SW480 (cell line): ENCODE measurements at places on chromosomes 12 and 14.

DNA sequence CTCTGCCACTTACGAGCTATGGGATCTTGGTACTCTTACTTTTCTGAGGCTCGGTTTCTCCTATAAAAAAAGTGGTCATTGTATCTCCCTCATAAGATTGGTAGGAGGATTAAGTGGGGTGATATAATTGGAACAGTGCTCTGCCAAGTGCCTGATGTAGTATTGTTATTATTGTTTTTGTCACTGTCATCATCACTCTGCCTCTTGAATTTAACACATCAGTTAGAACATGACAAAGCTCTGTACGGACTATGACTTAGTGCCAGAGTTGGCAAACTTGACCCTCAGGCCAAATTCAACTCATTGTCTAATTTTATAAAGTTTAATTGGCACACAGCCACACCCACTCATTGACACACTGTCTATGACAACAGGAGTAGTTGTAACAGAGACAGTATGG is 229.0 kb upstream of the NOS1 start:
- no peak for DNase-seq

DNA sequence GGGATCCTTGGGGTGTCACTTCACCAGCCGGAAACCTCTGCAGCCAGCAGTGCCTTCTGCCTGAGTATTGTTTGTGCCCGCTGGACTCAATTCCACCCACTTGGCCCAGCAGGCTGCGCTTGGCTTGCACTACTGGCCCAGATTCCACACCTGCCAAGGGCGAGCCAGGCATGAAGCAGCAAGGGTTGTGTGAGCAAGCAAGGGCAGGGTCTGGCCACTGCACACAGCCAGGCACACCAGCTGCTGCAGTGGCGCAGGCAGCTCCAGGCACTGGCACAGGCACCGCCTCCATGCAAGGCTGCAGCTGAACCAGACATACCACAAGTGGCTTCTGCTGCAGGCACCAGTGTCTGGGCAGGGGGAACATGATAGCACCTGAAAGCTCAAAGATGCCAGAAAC is 99.5 kb downstream of the NUAK1 start:
- no peak for DNase-seq

DNA sequence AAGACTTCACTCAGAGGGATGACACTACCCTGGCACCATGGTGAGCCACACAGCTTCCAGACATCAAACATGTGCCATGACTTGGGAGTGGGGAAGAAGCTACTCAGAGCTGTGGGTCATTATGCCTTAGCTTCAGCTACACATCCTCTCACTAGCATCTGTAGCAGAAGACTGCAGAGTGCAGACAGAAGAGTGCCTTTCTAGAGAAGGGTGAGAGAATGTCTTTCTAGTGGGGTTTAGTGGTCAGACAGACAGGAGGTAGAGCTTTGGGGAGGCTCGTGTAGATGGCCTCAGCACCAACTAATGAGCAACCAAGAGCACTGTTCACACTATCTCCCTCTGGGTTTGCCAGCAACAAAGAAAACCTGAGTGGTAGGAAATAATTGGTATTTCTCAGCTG is 4.9 kb upstream of the B4GALNT3 start:
- DNase-seq = no peak

GRCh38 chr14:80862983-80863382 is 78.6 kb downstream of the CEP128 start:
- DNase-seq = no peak

GRCh38 chr12:106300761-106301160 is 1.8 kb upstream of the TCP11L2 start:
- peak; percentile 18 for DNase-seq

GRCh38 chr14:64005822-64006221 is 153.0 kb downstream of the SYNE2 start:
- no peak for DNase-seq

- no peak for DNase-seq
Observed at GRCh38 chr12:104462931-104463339, 6.2 kb downstream of the CHST11 start.

- peak; percentile 64 for DNase-seq
Observed at GRCh38 chr14:88289234-88289633, 33.8 kb downstream of the KCNK10 start.

GRCh38 chr14:48429512-48429911 is 754.1 kb upstream of the MDGA2 start:
- DNase-seq = no peak

- no peak for DNase-seq
Observed at GRCh38 chr12:104360983-104361707, 57.6 kb downstream of the EID3 start.

- DNase-seq = no peak
Observed at GRCh38 chr14:98956181-98956580, 315.8 kb downstream of the BCL11B start.

- DNase-seq = no peak
Observed at GRCh38 chr14:65943150-65943549, 530.6 kb downstream of the FUT8 start.

DNA sequence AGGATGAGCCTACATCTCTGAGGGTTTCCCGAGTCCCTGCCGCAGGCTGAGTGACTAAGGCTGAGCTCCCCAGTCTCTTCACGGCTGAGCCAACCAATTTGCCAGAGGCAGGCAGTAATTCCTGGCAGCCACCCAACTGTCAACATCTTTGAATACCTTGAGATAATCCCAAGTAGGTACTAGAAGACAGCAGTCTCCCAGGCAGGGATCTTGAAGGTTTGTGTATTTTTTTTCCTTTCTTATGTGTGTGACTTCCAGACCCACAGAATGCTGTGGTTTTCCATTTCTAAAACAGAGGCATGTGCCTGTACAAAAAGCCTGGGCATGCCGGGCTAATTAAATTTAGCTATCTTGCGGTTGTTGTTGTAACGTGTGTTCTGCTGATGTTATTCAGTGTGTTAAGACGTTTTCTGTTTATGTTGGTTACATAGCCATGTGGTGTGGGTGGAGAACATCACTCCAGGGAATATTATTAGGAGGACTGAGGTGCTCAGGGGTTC is 155.5 kb downstream of the ANO2 start:
- no peak for DNase-seq

DNA sequence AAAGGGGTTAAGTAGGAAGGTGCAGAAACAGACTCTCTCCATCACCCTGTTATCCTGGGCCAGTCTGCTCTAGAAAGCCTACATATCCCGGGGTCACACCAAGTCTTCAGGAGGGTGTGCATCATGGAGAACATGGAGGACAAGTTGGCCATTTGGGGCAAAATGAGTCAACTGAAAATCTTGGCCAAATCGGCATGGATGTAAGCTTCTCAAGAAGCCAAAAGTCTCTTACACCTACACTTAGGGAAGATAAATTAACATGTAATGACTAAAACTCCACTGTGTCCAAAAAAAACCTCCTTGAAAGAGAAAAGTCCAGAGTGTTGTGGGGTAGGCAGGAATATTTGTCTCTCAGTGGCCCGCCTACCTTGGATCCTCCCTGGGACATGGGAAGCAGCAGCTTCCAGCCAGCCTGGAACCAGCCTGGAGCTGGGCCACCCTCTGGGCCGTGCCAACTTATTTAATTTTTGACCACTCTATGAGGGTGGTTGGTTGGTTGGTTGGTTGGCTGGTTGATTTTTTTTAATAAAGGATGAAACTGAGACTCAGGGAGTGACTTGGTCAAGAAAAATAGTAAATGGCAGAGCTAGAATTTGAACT is 17.9 kb upstream of the TC2N start:
- DNase-seq = no peak

GRCh38 chr12:123150744-123151456 is at the start of gene PITPNM2:
PITPNM2 (minus strand) TSS chr12:123151090; CDS start chr12:123034590, 116,500 bp downstream.
- peak; percentile 55 for DNase-seq

DNA sequence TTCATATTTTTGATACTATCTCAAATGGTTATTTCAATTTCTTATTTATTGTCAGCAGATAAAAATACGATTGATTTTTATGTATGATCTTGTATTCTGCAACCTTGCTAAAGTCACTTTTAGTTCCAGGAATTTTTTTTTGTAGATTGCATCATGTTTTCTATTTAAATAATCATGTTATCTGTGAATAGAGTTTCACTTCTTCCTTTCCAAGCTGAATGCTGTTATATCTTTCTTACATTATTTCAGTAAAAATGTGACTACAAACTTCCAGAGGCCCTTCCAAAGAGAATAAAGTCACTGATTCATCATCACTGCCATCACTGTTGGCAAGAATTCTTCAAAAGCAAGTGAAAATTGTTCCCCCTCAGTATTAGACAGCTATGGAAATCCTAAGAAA is 104.7 kb upstream of the RAP1B start:
- no peak for DNase-seq

- DNase-seq = no peak
Observed at GRCh38 chr14:76754586-76754985, 6.7 kb upstream of the VASH1 start.

GRCh38 chr12:78671295-78671694 is 193.3 kb upstream of the SYT1 start:
- DNase-seq = no peak

GRCh38 chr14:36724162-36724561 is 62.5 kb downstream of the PAX9 start:
- DNase-seq = no peak

- DNase-seq = no peak
Observed at GRCh38 chr14:103016071-103016470, 41.3 kb downstream of the CDC42BPB start.

DNA sequence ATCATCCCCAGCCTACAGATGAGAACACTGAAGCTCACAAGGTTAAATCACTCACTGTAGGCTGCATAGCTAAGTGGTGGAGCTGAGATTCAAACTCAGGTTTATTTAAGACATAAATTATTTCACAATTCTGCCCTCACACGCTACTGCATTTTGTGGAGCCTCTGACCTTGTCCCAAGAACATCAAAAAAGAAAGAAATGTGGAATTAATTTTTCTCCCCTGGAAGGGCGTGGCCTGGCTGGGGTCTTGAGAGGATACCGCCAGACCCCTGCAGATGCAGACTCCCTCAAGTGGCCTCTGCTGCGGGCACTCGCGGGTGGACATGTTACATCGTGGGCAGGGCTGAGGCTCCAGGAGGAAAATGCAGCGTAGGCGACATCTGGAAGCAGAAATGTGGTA is 40.6 kb downstream of the LTBP2 start:
- DNase-seq = no peak

GRCh38 chr14:103118018-103118662 is 5.1 kb upstream of the TNFAIP2 start:
- no peak for DNase-seq

GRCh38 chr14:31194095-31194494 is 13.5 kb downstream of the HECTD1 start:
- peak; percentile 7 for DNase-seq

GRCh38 chr14:38999949-39000348 is 103.1 kb downstream of the SEC23A start:
- no peak for DNase-seq

- no peak for DNase-seq
Observed at GRCh38 chr14:78823035-78823434, 652.9 kb downstream of the NRXN3 start.

- DNase-seq = no peak
Observed at GRCh38 chr14:58332561-58332960, 34.2 kb downstream of the ARID4A start.

DNA sequence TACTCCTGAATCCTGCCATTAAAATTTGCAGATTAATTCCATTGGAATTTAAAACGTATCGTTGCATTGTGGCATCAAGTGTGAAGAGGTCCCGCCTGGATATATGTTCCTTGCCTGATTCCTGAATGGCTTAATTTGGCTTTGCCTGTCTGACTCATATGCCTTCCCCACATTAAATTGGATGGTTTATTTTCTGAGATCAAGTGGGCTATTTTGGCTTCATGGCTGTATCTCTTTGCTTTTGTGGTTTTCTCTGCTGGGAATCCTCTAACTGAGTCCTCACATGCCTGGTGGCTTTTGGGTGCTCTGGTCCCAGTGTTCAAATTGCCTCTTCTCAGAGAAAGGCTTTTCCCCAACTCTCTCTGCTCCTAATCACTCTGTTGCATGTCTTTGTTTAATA is 127.9 kb upstream of the DYRK2 start:
- no peak for DNase-seq

DNA sequence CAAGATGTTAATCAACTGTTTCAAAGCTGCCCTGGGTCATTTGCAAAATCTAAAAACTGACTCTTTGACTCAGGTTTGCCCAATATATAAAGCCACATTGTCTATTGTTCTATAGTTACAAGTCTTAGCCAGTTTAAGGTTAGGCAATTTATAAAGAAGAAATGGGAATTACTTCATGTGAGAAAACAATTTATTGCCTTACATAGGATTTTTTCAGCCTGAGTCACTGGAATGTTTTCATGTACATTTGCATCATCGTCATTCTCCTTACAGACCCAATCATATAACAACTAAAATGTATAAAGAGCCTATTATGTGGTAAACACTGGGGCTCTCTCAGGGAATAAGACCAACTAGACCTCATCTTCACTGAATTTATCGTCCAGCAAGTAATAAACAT is 100.3 kb upstream of the PLEKHG7 start:
- peak; percentile 13 for DNase-seq

DNA sequence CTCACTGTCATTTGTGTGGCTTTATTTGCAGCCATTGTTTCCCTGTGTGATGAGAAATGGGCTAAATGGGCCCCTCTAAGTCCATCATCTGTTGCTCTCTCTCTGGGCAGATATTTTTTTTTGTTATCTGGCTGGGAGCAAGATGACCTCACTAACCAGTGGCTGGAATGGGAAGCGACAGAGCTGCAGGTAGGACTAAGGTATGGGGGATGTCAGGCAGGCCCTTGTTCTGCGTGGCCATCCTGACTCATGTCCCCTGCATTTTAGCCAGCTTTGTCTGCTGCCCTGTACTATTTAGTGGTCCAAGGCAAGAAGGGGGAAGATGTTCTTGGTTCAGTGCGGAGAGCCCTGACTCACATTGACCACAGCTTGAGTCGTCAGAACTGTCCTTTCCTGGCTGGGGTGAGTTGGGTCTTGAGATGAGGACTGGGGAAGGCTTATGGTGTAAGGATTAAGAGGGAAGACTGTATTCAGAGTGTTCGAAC is 1.3 kb downstream of the MARS1 start:
- DNase-seq = no peak

GRCh38 chr14:23052182-23052623 is 5.1 kb downstream of the CDH24 start:
- no peak for DNase-seq

GRCh38 chr14:61188978-61189808 is 91.9 kb downstream of the TMEM30B start:
- DNase-seq = no peak

- no peak for DNase-seq
Observed at GRCh38 chr12:116060764-116061163, 216.7 kb downstream of the MED13L start.
